ENCODE measurements at places on chromosomes 2 and 18.

- no peak for DNase-seq
Observed at GRCh38 chr2:219416938-219417337, 1.2 kb upstream of the DES start.

- no peak for DNase-seq
Observed at GRCh38 chr18:2425426-2426317, 145.6 kb downstream of the METTL4 start.

GRCh38 chr2:53877556-53877955, 17.8 kb upstream of the GPR75 start:
- no peak for DNase-seq

- DNase-seq = no peak
Observed at GRCh38 chr2:3151153-3151918, 226.3 kb downstream of the EIPR1 start.

- DNase-seq = no peak
Observed at GRCh38 chr2:216688731-216689340, 6.5 kb downstream of the IGFBP5 start.

DNA sequence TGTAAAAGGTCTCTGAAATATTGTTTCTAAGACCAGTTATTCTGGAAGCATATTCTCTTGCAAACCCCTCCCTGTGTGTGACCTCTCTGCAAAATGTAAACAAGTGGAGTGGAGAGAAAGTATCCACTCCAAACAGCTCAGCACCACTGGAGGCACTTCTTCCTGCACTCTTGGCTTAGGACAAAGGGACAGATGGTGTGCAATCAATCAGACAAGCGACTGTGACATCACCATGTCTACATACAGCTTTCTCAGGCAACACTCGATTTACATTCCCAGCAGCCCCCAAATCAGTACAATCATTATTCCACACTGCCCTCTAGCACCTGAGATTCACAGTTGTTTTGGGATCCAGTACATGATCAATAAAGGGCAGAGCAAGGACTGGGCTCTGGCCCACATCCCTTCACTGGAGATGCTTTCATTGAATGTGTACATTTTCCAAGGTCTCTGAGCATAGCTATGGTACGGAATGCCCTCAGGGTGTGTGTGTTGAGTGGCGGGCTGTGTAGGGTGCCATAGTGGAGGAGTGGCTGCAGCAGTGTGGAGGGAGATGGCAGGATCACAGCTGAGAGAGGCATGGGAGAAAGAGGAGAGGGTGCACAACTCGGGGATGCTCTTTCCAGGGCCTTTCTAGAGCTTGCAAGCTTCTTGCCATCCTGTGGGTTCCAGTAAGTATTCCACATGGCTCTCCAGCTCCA, 311.8 kb upstream of the ST6GAL2 start:
- no peak for DNase-seq

GRCh38 chr2:8684878-8685696, 3.2 kb downstream of the ID2 start:
- DNase-seq = peak; percentile 57

DNA sequence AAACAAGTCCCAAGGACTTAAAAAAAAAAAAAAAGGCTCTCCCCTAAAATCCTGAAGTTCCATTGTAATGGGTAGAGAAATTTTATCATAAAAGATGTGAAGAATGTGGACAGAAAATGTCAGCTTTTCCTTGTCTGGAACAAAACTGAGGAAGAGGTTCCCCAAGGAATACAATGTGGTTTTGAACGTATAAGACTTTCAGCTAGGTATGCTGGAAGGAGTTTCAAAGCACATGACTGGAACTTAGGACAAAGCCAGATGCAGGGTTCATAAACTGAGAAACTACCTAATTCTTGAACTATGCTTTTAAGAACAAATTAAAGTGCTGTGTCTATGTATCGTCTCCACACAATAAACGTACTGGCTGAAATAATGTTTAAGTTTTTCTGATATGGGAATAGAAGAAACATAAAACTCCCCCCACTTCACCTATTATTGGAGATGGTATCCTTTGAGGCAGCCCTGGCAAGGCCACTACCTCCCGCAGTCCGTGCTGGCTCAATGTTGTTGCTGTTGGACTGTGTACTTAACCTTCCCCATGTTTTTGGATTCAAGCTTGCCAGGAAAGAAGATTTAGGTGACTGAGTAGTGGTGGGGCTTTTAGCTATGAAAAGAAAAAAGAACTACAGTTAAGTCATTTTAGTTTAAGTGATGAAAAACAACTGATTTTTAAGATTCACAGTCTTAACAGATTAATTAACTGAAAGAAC, 84.2 kb upstream of the DNER start:
- no peak for DNase-seq

- no peak for DNase-seq
Observed at GRCh38 chr2:209240204-209240603, 183.6 kb upstream of the MAP2 start.

- DNase-seq = no peak
Observed at GRCh38 chr2:36698993-36699392, 2.5 kb downstream of the VIT start.

DNA sequence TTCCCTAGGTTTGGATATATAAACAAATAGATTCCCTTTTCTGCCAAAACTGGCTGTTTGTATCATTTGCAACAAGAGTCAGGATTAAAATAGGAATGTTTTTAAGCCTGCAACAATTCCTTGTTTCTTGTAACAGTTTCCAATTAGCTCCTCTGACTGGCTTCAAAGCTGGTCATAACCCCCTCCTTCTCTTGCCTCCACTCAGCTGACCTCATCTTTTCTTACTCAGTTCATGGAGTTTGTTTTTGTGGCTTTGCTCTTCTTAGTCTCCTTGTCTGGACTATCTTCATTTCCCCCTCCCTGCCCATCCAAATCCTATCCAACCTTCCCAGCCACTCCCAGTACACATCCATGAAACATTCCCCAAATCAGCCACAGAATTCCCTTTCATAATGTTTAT, 14.3 kb upstream of the RAPH1 start:
- DNase-seq = no peak

GRCh38 chr2:156429211-156429610, 7.0 kb upstream of the GPD2 start:
- no peak for DNase-seq

- DNase-seq = no peak
Observed at GRCh38 chr2:58865436-58865835, 624.3 kb upstream of the FANCL start.

GRCh38 chr18:1487457-1487856, 582.8 kb downstream of the ADCYAP1 start:
- no peak for DNase-seq

- no peak for DNase-seq
Observed at GRCh38 chr2:86783615-86784339, 6.9 kb downstream of the CD8A start.

DNA sequence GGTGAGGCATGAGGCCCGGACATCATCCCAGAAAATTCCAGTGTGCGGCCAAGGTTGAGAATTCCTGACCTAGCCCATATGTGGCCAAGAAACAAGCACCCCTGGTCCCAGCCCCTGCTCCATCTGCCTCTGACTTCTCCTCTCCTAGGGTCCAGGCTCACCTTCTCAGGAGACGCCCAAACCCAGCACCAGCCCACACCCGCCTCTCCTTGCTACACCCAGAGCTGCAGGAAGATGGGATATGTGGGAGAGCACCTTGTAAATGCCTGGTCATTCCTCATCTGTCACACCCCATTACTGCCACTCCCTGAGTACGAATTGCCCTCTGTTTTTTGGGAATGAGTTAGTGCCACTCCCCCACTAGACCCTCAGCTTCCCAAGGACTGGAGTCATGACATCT, 7.3 kb upstream of the ATP6V1B1 start:
- DNase-seq = no peak

GRCh38 chr18:7322817-7323485, 92.1 kb downstream of the LRRC30 start:
- DNase-seq = no peak

DNA sequence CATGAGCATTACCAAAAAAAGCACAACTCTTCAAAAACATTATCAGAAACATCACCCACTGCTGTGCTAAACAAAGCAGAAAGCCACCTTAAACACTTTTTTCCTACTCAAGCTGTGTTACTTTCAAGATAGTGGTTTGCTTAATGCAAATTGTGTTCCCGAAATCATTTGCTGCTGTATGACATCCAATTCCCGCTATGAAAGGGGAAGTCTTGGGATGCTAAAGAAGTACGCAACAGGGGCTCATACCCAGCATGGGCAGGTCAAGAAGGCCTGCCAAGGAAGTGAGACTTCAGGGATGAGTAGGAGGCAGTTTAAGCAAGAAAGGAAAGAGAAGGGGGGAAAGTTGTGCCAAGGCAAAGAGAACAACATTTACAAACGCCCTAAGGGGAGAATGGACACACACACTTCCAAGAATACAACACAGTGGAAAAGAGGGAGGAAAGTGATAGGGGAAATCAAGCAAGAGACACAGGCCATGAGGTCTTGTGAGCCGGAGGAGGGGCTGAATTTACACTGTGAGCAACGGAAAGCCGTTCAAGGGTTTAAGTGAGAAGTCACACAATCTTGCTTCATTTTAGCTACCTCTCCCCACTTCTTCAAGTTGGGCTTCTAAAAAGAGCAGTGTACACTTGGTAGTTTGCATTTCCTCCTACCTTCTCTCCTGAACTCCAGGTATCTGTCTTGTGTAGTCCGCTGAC, 4.0 kb downstream of the PTPN2 start:
- no peak for DNase-seq

GRCh38 chr2:74944987-74945787, 13.3 kb upstream of the POLE4 start:
- no peak for DNase-seq

DNA sequence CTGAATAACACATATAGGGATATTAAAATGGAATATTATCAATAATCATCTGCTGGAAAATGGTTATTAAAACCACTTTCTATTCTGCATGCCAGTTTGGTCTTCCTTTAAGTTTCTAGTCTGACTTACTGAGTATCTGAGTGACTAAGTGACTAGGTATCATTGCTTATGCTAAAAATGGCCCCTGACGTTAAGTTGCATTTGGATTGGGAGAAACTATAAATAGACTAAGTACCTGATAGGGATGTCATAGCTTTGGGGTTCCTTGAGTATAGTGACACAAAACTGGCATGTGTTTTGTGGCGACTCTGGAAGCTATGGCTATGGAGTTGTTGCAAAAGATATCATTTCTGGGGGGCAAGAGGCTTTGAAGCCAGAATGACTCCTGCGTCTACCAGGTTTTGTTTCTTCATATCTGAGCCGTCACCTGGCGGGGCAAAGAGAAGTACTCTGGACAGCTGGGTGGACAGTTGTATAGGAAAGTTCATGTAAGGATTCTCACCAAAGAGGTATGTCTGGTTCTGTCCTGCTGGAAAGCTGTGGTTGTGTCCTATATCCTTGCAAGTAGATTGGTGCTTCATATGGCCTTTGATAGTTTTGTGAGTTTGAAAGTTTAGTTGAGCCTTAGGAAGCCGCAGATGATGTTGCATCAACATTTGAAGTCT, 17.9 kb downstream of the ITGAV start:
- no peak for DNase-seq
